Ureter (tissue), 1 donor: ENCODE measurements at places on chromosomes 7 and 10. TPM values are rescaled to one million over a fixed set of nuclear protein-coding genes. Genes with fewer than 3 reads are reported as not detected.

DNA sequence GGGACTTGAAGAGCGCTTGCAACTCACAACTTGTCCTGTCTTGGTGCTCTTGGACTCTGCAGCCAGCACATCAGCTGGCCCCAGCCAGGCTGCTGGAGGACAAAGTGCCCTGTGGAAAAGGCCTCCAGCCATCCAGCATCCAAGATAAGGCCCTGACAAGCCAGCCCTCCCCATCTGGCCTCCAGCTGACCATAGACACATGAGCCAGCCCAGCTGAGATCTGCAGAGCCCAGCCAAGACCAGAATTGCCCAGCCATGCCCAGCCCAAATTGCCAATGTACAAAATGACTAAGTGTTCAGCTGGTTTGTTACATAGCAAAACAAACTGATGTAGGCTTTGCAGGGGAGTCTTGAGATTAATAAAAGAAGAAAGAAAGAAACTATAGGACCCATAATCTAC is 36.0 kb upstream of the FRMD4A start:
- DNase-seq: no peak

DNA sequence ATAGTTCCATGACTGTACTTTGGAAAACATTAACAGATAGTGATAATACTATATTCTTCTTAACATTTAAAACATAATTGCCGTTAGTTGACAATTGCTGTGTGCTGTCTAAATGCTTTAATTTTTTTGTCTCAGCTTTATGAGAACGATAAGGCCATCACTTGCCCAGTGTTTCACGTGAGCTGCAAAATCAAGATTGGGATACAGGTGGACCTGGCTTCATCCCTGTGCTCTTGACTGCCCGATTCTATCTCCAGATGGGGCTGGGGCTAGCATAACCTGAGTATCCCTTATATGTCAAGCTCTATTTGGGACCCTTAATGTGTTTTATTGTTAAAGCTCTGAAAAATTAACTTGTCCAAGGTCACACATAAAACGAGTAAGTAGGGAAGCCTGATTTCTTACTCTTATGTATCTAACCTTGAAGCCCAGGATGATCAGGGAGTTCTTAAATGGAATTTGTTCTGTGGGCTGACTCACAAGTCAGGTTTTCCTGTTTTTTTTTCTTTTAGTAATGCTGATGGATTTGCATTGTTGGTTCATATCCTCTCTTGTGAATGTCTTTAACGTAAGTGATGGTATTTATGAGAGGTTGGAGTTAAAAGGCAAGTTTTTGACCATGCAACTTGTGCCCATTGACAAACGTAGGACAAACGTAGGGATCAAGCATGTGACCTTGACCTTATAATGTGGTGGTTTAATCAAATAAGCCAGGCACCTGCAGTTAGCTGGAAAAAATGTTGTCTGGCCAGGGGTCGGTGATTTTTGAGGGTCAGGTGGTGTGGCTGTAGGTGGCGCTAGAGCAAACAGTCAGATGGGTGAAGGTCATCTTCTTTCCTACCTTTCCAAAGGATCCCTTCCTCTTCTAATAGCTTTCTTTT is 3.6 kb downstream of the PRKAR2B start:
- DNase-seq: no peak

DNA sequence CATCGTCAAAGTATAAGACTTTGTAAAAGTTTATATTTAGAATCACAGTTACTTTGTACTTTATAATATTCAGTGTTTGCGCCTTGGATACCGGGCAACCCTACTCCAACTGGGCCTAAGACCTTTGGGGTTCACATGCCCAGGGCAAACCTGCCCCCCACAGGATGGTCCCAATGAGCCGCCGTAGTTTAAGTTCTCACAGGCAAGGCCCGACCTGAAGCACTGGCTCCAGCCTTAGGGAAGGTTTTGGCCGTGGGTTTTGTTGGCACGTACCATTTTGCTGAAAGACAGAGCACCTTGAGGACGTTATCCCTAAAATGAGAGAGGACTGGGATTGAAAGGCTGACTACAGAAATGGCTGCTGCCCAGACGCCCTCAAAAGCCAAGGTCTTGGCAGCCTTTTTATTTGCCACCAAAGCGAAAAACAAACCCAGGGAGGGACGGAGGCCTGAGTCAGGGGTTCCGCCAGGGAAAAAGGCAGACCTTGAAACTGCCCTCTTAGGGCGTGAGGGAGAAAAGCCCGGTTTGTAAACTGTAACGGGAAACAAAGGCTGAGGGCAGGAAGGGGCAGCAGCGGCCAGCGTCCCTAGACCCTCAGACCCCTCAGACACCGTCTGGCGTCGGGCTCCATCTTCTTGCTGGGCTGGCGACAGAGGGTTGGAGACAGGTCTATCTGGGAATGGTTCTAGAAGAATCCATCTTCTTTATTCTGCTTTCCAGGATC is at the start of gene CCDC172:
TSS of gene CCDC172 (plus strand) at position 222 of the 724 bp plus-strand sequence. CDS start 564 bp downstream, outside the sequence.
- DNase-seq: no peak

- no peak for DNase-seq
Observed at GRCh38 chr10:91159254-91159783, 61.1 kb upstream of the PCGF5 start.

DNA sequence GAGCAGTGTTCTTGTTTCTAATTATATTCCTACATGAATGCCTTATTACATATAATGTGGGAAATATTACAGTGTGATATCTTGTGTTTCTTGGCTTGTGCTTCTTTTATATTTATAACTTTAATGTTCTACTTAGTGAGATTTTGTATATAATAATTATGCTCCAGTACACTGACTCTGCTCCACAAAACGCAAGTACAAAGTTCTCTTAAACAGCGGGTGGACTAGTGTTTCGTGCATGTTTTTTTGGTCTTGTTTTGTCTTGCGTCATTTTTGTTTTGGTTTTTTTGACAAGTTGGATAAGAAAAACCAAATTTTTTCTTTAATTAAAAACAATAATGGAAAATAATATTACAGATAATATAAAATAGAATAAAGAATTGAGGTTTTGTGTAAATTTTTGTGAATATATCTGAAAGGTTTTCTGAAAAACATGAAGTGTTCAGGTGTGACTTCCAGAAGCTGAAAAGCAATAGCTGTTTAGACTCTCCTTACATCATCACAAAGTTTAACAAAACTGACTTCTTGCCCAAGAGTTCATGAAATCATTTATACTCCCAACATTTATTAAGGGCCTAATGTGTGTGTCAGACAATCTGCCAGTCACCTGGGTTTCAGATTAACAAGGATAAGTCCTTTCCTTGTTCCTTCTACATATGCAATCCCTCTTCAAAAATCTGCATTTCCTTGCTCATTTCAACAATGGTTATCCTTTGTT is 331.8 kb downstream of the LRRTM3 start:
- no peak for DNase-seq

The CAV1 gene
- total RNA-seq: 127 TPM

- no peak for DNase-seq
Observed at GRCh38 chr7:2965745-2966270, 77.9 kb downstream of the CARD11 start.

DNA sequence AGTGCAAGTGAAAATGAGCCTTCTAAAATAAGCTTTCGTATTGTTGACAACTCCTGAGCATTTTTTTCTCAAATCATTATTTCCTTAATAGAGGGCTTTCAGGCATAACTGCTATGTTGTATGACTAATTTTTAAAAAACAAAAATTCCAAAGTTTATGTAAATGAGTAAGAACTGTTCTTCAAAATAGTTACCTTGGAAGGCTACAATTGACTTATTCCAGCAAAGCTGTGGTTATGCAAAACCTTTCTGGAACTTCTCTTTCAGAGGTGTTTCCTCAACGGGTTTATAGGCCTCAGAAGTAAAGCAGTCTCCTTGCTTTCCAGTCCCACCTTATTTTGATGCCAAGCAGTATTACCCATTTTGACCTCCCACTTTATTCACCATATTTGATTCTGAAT is 2.5 kb downstream of the SLC25A28 start:
- DNase-seq: no peak

- DNase-seq: no peak
Observed at GRCh38 chr10:42795701-42796100, 13.1 kb downstream of the BMS1 start.

DNA sequence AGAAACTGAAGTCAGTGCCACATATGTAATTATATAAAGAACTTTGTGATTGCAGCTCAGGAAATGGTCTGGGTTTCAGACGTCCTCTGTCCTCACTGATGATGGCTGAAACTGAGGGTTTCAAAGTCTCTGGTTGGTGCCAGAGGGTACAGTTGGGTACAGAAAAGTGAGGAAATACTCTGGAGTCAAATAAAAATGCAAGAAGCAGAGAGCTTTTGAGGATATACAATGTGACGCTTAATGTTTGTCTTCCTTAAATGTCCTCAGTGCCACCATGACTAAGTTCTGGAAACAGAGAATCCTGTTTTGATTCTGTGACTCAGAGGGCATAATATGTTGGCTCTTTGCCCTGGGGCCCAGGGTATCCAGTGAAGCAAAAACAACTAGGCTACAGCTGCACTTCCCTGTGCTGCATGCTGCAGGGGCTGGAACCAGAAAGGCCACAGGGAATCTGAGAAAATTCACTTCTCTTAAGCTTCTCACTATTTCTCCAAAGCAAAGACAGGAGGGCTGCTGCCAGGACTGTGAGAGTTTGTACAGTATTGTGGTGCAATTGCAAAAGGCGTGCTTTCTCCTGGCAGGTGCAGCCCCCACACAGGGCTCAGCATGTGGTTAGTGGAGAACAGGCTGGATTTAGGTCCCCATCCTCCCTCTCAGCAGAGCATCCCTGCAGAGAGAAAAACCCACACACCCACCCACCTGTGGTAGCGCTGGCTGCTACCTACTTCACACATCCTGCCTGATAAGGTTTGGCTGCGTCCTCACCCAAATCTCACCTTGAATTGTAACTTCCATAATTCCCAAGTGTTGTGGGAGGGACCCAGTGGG is 169.5 kb upstream of the SVIL start:
- peak; percentile 78 for DNase-seq

The CLRN3 gene
- not detected for total RNA-seq

The CNPY1 gene
- total RNA-seq: not detected

The OR2A7 gene
- 10.8 TPM for total RNA-seq

- DNase-seq: no peak
Observed at GRCh38 chr10:48554656-48555055, 50.2 kb downstream of the ARHGAP22 start.

The TNS3 gene
- total RNA-seq: 48.7 TPM

DNA sequence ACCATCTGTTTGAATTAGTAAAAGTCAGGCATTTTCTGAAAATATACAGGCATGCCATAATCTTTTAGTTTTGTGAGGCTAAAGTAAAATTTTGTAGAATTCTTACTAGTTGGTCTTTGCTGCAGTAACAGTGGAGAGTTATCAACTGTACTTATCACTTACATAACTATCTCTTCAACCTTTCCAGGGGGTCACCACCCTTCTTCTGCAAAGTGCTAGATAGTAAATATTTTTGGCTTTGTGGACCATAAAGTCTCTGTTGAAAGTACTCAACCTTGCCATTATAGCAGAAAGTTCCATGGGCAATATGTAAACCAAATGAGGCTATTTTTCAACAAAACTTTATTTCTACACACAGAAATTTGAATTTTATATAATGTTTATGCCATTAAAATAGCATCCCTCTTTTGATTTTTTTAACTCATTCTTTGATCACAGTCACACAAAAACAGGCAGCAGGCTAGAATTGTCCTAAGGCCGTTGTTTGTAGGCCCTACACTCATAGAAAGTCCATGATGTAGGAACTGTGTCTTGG is 59.5 kb upstream of the KLF6 start:
- no peak for DNase-seq

DNA sequence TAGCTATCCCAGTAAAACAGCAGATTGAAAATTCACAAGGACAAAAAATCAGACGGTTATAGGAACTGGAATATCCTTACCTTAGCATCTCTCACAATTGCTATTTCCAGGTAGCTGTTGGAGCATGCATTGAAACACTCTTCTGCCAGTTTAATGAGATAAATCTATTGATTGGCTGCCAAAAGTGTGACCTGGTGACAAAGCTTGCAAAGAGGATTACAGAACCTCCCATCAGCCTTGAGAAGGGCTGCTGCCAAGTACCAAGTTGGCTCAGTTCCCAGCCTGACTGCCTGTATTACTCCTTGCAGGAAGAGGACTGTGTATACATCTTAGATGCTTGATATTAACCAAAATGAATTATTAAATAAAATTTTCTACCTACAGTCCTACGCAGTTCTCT is 5.1 kb downstream of the PRLHR start:
- DNase-seq: no peak

DNA sequence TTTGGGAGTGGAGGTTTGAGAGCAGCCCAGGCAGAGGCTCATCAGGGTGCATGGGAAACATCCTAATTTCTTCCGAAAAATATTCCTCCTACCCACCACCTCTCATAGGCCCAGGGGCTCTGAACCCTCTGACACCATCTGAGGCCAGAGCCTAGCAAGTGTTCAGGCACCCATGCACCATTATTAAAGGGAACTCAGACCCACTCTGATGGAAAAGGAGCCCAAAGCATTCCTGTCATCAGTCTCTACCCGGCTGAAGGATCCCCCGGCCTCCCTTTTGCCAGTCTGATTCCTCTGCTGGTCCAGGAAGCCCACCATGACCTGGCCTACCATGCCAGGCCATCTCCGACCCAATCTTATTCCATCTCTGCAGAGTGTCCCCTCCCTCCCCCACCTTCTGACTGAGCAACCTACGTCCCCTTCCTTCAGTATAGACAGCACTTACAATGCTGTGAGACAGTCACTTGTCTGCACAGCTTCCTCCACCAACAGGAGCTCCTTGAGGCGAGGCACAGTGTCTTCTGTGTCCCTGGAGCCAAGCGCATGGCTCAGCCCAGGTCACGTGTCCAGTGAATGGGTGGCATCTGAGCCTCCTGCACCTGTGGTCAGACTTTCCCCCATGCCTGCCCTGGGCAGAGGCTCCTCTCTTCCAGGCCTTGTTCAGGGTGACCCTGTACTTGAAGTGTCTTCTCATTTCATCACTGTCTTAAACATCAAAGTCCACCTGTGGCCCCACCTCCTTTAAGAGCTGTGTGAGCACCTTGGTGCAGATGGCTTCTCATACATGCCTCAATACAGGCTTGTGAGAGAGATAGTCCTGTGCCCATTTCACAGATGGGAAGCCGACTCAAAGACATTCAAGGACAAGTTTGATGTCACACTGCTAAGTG is 889 bp upstream of the GPR15LG start:
- DNase-seq: no peak

The RBM20 gene
- 0.68 TPM for total RNA-seq

GRCh38 chr7:155122831-155123230 is 52.7 kb downstream of the HTR5A start:
- no peak for DNase-seq

- DNase-seq: no peak
Observed at GRCh38 chr7:148856578-148856881, 27.6 kb downstream of the EZH2 start.

DNA sequence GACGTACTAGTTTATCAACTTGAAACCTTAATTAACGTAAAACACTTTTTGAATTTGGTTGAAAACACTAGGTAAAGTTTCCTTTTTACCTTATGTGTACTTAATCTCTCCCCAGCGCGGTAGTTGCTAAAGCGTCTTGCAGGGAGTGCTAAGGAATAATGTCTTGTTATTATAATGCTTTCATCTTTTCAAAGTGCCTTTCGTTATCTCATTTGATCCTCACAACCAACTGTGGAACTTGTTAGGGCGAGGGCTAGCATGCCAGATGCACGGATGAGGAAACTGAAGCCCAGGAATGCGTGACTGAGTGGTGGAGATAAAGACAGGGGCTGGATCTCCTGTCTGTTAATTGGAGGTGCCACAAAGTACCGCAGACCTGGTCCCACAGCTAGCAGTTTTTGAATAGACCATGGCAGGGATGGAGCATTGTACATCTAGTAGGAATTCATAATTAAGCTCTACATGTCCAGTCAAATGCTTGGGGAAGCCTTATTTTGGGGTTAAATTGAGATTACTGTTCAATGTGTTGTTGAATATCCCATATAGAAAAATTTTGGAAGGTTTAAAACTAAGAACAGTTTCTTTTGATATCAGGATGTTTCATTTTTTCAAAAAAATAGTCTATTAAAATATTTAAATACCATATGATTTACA is 234.3 kb downstream of the SH2D4B start:
- no peak for DNase-seq
